ENCODE measurements at places on chromosomes 5 and 9. TPM values are rescaled to one million over a fixed set of nuclear protein-coding genes. Genes with fewer than 3 reads are reported as not detected.

DND1 gene
- total RNA-seq = 0.74 TPM

SARDH gene
- total RNA-seq = 2.2 TPM

SHROOM1 gene
- 2.2 TPM for total RNA-seq

SLC1A1 gene
- 48.9 TPM for total RNA-seq

G3BP1 gene
- total RNA-seq = 44.7 TPM

SLC25A48 gene
- 1.2 TPM for total RNA-seq

FOXD4L6 gene
- not detected for total RNA-seq

TXNDC8 gene
- not detected for total RNA-seq

LCN1 gene
- not detected for total RNA-seq

CNTNAP3 gene
- 33.7 TPM for total RNA-seq

PCDHGB6 gene
- total RNA-seq = 12.5 TPM

FKTN gene
- 33.7 TPM for total RNA-seq

Data from temporal lobe (tissue), 4 donors.